ENCODE measurements at places on chromosomes 12 and 14.
A peak's percentile ranks its signal among the peaks of the same experiment; 100 is the strongest.

- no peak for DNase-seq
Measured at GRCh38 chr12:82745063-82745674, 58.5 kb downstream of the TMTC2 start.

DNA sequence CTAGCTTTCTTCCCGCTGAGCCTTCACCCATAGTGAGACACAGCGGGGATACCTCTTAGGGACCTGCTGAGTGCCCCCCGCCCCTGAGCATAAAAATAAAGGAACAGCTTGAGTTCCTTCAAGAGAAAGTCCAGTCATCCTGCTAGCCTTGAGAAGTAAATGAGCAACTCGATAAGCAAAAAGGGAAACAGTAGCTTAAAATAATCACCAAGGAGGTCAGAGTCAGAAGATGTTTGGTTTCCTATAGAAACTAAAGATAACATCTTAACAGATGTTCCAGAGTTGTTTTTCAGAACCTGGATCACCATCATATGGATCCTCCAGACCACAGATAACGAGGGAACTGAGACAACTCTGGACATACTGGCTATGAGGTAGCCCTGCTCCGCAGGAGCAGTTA lies 94.0 kb downstream of the BCAT1 start:
- no peak for DNase-seq

GRCh38 chr12:116384691-116385485 lies 107.4 kb upstream of the MED13L start:
- peak; percentile 52 for DNase-seq

GRCh38 chr14:50353126-50353525 lies 41.0 kb downstream of the DMAC2L start:
- DNase-seq: no peak

GRCh38 chr12:124754949-124755800 lies 108.5 kb downstream of the SCARB1 start:
- no peak for DNase-seq

DNA sequence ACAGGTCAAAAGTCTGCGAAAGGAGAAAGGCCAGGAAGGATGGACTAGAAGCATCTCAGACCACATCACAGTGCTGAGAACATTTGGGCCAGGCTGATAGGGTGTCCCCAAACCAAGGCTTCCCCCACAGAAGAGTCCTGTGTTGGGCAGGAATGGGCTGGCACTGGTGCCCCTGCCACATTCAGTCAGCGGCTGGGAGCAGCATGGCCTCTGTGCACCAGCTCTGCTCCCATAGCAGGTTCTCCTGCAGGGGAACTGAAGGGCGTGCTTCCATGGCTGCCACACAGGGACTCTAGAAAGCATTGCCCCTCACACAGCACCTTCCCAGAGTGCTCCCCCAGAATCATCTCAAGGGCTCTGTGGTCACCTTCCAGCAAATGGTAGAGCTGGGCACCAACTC lies 17.5 kb downstream of the EVL start:
- no peak for DNase-seq

GRCh38 chr14:53954551-53955228 lies 1.9 kb downstream of the BMP4 start:
- peak; percentile 44 for DNase-seq

- peak; percentile 93 for DNase-seq
Measured at GRCh38 chr12:106030210-106031071, 108.3 kb downstream of the NUAK1 start.

DNA sequence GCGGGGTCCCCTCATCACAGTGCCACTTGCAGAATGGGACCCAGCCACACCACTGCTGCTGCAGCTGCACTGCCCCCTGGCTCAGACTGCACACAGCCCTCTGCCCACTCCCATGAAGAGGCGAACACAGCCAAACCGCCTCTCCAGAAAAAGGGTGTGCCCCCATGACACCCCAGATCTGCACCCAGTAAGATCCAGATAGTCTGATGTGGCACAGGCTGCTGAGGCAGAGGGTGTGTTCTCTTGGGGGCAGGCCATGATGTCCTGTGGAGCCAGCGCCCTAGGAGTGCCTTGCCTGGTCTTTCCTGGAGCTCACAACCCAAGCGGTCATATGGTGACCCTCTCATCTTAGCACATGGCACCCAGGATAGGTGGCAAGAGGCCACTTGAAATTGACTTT lies 44.4 kb downstream of the SLC8B1 start:
- no peak for DNase-seq

- no peak for DNase-seq
Measured at GRCh38 chr12:118175823-118176447, 40.0 kb downstream of the PEBP1 start.

DNA sequence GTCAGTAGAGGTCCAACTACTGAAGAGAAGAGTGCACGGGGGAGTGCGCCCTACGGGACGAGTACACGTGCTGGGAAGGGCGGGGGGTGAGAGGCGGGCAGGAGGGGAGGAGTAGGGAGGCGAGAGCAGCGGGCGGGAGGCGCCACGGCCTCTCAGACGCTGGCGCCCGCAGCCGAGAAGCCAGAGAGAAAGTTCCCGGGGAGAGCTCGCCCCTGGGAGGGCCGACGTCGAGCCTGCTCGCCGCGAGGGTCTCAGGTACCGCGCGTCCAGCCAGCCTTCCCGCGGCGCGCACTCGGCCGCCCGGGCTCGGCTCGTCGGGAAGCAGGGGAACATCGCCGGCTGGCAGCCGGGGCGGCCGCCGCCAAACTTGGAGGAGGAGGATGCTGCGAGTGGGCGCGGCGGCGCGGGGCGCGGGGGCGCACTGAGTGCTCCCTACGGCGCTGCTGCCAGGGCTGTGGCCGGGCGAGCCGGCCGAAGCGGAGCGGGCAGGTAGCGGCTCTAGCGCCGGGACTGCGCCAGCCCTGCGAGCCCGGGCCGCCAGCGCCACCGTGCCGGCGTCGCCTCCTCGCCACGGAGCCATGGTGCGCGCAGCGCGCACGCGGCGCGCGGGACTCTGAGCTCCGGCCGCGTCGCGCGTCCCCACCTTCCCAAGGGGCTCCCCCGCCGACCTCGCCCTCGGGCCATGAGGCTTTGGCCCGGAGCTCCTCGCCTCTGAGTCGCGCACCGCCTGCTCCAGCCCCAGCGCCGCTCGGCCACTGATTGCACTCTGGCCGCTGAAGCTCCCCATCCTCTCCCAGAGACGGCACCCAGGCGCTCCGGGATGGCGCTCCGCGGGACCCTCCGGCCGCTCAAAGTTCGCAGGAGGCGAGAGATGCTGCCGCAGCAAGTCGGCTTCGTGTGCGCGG lies at the start of gene SLC24A4:
Gene SLC24A4 (plus strand): TSS at position 155 of the 905 bp plus-strand sequence. CDS start 666 bp downstream, at position 821.
- DNase-seq: no peak

GRCh38 chr14:39781466-39781865 lies 349.2 kb upstream of the FBXO33 start:
- no peak for DNase-seq

GRCh38 chr12:53695152-53696145 lies 19.6 kb upstream of the ATP5MC2 start:
- peak; percentile 16 for DNase-seq

GRCh38 chr12:69779928-69780327 lies 41.3 kb downstream of the RAB3IP start:
- DNase-seq: peak; percentile 79

GRCh38 chr12:111766608-111767361 lies at the start of gene ALDH2:
ALDH2 (plus strand) TSS chr12:111766933; CDS start chr12:111766983, 50 bp downstream.
- DNase-seq: no peak

DNA sequence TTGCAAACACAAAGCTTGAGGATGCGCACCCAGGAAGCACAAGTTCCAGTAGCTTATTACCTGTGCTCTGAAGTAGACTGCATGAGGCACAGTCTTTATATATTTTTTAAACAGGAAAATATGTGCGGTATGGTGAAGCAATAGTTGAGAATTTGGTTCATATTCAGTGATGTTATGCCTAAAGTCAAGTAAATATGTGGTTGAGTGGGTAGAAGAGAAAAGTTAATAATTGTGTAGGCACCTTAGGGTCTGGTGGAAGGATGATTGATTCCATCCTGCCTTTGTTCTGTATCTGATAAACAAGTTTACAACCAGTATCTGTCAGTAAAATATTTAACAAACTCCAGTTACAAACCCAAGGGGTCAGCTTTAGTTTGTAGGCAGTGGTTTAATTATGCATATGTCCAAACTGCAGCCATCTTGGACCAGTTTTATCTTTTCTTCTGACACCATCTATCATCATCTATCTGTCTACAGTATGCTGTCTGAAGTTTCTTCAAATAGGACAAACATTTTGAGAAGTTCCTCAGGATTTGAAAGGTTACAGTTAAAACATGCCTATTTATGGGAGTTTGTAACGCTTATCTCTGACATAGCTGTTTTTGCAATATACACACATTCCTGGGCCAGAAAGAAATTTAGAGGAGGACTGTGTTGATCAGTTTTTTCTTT lies 10.8 kb downstream of the SINHCAF start:
- no peak for DNase-seq

GRCh38 chr12:93130366-93131054 lies 201.4 kb upstream of the EEA1 start:
- no peak for DNase-seq

DNA sequence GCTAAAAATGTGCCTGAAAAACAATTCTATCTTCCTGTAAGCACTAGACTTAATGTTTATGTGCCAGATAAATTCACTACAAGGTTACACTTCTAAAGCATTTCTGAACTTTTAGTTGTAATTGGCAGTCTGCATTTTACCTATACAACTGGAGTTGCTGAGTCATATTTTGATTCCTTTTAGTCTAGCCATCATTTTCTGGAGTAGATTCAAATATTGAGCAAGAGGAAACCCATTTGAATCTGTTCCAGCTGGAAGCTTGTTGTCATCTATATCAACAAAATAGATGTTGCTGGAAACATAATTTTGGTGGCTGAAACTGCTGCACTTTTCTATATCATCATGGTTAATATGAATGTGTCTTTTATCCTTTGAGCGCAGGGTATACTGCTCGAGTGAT lies 122.2 kb upstream of the CCDC175 start:
- DNase-seq: peak; percentile 75

- DNase-seq: no peak
Measured at GRCh38 chr12:95088379-95088778, 15.0 kb upstream of the NR2C1 start.

DNA sequence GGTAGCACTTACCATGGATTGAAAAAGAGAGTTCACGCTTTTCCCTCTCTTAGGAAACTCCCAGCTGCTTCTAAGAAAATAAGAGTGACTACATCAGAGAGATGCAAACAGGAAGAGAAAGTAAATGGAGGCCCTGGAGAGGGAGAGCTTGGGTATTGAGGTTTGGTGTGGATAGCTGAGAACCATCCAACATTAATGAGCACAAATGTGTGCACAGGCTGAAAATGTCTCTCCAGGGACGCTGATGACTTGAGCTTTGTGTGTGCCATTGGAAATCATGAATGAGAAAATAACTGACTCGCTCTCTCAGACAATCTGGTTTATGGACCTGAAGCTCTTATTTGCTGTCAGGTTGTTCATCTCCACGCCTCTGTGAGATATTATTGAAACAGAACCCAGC lies 318.8 kb downstream of the NRXN3 start:
- DNase-seq: no peak

DNA sequence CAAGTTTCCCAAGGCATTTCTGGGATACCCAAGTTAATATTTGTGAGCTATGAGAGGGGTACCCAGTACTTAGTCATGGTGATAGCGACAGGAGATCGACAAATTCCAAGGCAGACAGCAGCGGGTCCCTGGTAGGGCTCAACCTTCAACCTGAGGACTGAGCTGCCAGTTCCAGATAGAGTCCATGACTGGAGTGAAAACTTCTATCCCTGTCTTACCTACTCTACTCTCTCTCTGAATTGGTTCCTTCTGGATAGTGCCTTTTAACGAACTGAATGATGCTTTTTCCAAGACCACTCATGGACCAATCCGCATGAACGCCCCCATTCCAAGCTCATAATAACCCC lies 76.9 kb upstream of the ALG10 start:
- no peak for DNase-seq

- peak; percentile 8 for DNase-seq
Measured at GRCh38 chr14:86780876-86781510, 1212.0 kb downstream of the GALC start.

DNA sequence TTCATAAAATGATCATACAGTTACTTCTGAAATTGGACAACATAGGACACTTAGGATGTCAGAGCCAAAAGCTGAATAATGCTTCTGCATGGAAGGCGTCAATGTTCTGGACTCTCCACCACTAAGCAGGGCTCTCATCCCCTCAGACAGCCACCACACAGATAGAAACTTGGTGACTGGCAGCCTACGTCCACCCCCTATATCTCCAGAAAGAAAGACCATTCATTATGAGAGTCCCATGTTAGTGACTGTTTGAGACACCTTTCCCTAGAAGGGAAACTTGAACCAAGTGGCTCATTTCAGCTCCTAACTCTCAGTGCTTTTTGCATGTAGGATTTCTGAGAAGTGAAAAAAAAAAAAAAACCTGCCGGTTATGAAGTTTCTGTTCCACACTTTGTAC lies 251.0 kb upstream of the FKBP4 start:
- no peak for DNase-seq

- no peak for DNase-seq
Measured at GRCh38 chr14:30597504-30597903, 24.6 kb upstream of the SCFD1 start.

GRCh38 chr12:90548595-90548994 lies 406.4 kb downstream of the CCER1 start:
- DNase-seq: no peak

DNA sequence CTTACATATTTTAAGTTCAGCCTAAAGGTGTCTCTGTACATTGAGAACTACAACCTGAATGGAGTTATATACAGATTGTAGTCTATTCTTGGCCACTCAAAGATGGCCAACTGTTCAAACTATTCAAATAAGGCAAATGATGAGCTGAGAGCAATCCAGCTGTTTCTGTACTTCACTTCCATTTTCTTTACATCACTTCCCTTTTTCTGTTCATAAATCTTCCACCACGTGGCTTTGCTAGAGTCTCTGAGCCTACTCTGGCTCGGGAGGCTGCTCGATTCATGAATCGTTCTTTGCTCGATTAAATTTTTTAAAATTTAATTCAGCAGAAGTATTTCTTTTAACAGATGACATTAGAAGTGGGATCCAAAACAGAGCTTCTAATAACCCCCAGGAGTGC lies 879.7 kb downstream of the GALC start:
- DNase-seq: no peak

DNA sequence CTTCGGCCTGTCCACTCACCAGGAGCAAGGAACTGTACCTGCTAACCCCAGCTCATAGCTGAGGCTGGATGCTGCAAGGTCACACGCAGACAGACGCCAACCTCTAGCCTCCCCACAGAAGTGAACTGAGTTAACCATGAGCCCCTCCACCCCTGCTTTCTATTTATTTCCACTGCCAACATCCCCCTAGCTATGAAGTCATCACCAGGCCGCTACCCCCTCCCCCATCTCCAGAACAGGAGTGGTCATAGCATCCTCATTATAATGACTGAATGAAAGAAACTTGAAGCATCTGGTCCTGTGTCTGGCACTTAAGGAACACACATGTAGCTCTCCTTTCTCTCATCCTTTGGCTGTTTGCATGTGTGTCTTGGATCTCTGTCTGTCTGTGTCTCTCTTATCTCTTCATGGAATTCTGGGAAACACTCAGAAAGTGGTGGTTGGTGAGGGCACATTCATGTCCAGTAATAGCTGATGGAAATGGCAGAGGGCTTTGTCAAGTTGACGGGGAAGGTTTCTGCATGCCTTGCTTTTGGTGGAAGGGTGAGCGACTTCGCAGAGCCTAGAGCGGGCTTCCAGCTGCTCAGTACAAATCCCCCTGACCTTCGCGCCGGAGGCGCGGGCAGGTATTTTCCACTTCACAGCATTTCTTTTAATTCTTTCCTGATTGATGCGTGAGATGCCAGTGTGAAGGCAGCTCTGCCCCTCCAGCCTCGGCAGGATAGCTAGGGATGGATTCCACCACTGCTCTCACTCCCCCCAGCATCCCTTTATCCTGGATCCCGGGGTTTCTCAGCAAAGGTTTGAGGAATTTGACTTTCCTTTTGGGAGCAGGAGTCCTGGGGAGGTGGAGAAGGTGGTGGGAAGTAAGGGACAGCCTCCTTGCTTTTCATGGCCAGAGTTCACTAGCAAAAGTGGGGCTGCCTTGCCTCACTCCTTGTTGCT lies 198.2 kb downstream of the CHST11 start:
- no peak for DNase-seq

Data from PC-3 (cell line).